ENCODE measurements at places on chromosomes 2 and 18.

DNA sequence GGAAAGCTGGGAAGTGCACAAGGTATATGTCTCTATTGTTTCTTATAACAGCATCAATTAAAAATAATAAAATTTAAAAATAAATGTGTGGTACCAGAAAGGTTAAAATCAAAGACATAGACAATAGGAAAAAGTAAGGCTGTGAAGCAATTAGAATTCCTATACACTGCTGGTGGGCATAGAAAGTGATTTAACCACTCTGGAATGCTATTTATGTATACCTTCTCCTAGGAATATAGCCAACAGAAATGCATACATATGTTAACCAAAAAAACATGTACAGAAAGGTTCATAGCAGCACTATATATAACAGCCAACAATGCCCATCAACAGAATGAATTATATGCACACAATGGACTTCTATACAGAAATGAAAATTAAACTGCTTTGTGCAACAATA is 43.0 kb downstream of the WDSUB1 start:
- no peak for DNase-seq

DNA sequence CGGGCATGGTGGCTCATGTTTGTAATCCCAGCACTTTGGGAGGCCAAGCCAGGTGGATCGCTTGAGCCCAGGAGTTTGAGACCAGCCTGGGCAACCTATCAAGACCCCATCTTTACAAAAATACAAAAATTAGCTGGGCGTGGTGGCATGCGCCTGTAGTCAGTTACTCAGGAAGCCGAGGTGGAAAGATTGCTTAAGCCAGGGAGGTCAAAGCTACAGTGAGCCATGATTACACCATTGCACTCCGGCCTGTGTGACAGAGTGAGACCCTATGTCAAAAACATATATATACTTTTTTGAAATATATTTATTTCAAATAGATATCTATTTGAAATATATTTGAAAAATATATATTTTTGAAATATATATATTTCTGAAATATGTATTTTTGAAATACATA is 10.9 kb downstream of the OSBPL1A start:
- no peak for DNase-seq

DNA sequence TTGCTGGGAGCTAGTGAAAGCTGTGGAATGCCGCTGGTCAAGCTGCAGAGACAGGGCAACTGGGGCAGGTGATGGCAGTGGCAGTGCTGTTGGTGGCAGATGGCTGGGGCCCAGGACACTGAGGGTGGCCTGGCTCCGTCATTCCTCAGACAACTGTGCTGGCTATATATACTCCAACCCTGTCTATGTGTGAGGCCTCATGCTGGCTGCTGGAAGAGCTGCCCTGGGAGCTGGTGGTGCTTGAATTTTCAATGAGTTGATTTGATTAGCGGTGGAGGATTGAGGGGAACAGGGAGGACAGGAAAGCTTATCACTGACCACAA is 66.5 kb upstream of the TMEM200C start:
- no peak for DNase-seq

- no peak for DNase-seq
Observed at GRCh38 chr2:71779774-71780105, 326.4 kb downstream of the DYSF start.

DNA sequence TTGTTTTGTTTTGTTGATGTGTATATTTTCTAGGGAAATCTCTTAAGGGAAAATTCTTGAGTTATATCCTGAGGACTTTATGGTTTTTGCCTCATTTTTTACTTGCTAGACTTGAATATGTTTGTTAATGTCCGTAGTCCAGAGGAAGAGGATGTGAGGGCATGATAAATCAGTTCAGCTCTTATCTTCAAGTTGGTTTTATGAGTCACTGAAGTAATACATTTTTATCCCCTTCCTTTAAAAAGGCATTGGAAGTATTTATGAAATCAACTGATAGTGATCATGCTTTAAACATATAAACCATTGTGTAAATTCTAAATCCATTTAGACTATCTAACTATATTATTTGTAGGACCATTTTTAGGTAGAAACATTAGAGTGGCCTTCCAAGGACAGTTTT is 43.9 kb upstream of the CYBRD1 start:
- no peak for DNase-seq

DNA sequence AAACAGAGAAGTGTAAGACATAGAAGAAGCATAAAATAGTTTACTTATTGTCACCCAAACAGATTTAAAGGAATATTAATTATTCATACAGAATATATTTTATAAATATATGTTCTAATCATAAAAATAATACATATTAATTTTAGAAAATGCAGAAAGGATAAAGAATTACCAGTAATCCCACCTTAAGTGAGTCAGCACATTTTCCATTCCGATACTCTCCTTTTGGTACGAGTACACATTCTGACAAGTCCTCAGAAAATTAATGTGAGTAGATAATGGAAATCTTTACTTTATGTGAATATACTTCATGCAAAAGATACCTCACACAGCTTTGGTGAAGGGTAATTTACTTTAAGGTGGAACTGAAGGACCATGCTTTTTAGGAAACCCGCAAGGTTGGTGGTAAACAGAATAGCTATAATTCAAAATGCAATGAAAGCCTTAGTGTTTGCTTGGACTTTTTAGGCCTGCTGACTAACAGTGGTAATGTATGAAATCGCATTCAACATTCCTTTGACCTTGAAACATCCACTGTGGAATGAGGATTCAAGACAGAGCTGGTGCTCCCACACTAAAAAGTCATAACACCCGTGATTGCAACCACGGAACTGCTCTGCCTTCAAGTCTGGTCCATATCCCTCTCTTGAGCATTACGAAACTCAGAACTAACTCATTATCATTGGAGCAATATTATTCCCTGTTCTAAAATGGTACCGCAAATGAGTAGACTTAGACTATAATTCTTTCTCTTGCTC is 28.1 kb upstream of the HTR2B start:
- no peak for DNase-seq

DNA sequence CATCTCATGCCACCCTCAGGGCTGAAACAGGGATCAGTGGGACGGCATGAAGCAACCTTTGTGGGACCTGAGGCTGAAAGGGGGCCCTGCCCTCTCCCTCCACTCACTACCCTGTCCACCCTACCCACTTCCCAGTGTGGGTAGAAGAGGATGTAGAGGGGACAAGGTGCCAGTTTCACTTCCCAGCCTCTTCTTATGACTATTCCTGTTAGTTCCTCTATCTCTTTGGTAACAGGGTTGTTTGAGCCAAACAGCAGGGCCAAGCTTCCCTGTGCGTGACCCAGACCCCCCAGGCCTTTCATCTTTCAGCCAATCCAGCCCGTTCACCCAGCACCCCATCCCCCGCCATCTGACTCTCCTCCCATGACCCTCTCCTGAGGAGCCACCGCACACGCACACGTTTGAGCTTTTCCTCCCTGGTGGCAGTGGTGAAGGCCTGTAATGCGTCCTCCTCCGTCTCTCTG is 82.3 kb downstream of the STPG4 start:
- DNase-seq = no peak

- no peak for DNase-seq
Observed at GRCh38 chr2:10532638-10533101, 84.5 kb upstream of the ODC1 start.

DNA sequence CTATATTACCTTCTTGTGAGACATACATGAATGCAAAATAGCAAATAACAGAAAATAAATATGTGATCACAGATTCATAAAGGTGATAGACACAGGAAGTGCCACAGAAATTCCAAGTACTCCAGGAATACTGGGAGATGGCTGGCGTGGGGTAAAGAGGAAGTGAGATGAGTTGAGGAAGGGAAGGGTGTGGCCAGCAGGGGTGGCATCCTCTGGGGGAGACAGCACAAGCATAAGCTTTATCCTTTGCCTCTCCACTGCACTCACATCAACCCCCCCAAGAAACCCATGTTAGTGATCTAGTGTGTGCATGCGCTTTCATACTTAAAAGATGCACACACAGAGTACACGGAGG is 94.8 kb upstream of the B3GNT7 start:
- no peak for DNase-seq

DNA sequence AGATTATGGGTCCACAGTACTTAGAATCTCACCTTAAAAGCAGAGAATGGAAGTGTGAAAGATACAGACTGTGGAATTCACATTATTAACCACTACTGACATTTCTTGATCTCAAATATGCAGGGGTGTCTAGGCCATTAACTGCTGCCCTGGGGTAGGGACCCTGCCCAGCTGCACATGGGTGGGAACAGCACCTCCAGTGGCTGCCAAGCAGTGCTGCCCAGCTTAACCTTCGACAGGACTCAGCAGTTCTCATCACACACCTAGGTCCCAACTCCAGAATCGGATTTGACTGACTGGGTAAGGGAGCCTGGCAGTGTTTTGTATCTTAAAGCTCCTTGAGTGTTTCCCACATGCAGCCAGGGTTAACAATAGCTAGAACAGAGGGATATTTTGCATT is 14.9 kb downstream of the ERFE start:
- DNase-seq = no peak

DNA sequence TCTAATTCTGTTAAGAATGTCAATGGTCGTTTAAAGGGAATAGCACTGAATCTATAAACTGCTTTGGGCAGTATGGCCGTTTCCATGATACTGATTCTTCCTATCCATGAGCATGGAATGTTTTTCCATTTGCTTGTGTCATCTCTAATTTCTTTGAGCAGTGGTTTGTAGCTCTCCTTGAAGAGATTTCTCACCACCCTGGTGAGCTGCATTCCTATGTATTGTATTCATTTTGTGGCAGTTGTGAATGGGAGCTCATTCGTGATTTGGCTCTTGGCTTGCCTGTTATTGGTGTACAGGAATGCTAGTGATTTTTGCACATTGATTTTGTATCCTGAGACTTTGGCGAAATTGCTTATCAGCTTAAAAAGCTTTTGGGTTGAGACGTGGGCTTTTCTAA is 38.3 kb upstream of the WDR75 start:
- no peak for DNase-seq

Measured in activated T-helper 2 cell treated with anti-CD3 and anti-CD28 coated beads, Interferon-gamma antibody, Interleukin-2, Interleukin-4, amounts not matched to agents 10 μg/mL and 5 μg/mL and 100 μg/mL, durations not matched to agents 14 hours and 24 hours and 36 hours (primary cell).